Natural killer cell (primary cell): ENCODE measurements at places on chromosomes 5 and 9. TPM values are rescaled to one million over a fixed set of nuclear protein-coding genes. Genes with fewer than 3 reads are reported as not detected.

Gene SLC46A2
- total RNA-seq, result 0.64 TPM

GRCh38 chr5:132065951-132066701 is 5.7 kb downstream of the IL3 start:
- no peak overlapping the region for H3K27ac ChIP-seq
- no peaks in the 10 kb centered on the region for H3K27me3 ChIP-seq
- no peak overlapping the region for H3K4me3 ChIP-seq
- no peaks in the 10 kb centered on the region for H3K36me3 ChIP-seq

DNA sequence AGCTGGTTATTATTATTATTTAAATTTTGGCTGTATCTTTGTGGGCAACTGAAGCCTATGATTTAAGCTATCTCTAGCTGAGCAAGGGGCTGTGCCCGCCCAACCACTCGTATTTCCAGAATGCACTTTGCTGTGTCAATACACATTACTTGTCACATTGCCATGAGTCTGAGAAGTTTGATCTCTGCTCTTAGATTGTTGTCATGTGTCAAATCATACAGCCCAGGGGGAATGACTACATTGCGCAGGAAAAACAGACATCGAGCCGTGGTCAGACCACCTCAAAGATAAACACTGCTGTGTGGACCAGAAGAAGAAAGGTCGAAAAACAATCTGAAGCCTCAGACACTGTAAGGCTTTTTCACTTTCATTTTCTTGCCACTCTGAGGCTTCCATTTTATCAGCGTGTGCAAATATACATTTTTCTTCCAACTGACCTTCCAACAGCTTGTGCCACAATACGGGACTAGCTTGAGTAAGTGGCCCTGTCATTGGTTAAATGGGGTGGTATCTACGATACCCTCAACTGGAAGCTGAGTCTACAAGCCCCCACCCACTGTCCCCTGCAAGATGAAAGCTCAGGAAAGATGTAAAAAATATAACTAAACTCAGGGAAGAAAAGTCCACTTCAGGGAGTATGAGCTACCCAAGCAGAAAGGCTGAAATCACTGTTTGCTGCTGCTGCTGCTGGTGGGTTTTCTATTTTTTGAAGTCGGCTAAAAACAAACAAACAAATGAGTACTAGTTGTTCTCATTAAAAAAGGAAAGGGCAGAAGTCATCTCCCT is 603.0 kb downstream of the BNC2 start:
- H3K27ac ChIP-seq, result no peak overlapping the region
- H3K4me1 ChIP-seq, result no peaks in the 10 kb centered on the region
- no peak for DNase-seq
- no peak overlapping the region for H3K4me3 ChIP-seq
- H3K36me3 ChIP-seq, result no peaks in the 10 kb centered on the region
- no peaks in the 10 kb centered on the region for H3K27me3 ChIP-seq

DNA sequence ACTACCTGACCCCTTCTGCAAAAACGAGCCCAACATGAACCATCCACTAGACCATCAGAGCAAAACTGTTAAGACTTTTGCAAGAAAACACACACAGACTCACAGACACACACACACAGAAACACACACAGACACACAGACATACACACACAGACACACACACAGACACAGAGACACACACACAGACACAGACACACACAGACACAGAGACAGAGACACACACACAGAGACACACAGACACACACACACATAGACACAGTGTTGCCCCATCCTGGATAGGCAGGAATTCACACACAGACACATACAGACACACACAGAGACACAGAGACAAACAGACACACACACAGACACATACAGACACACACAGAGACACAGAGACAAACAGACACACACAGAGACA is 52.5 kb downstream of the NACC2 start:
- H3K4me1 ChIP-seq, result peaks cover 13% of the 10 kb centered on the region
- H3K27ac ChIP-seq, result no peak overlapping the region
- H3K36me3 ChIP-seq, result peaks cover 4% of the 10 kb centered on the region
- no peaks in the 10 kb centered on the region for H3K27me3 ChIP-seq
- H3K4me3 ChIP-seq, result no peak overlapping the region

DNA sequence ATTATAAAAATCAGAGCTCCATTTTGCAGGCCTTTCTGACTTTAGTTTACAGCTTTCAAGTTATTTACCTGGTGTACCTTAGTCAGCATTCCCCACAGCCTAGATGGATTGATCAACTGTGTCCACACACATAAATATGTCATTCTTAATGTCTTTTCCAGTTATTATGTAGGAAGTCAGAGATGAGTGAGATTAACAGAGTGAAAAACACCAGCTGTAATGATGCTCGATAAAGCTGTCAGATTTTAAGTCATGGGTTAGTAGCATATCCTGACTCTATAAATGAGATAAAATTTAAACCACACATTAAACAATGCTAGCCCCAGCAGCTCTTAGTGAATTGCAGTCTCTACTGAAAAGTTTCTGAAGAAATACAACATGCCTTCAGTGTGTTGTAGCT is 48.9 kb downstream of the NUDT12 start:
- no peaks in the 10 kb centered on the region for H3K4me1 ChIP-seq
- H3K4me3 ChIP-seq, result no peak overlapping the region
- DNase-seq, result no peak

- H3K4me1 ChIP-seq, result peaks cover 27% of the 10 kb centered on the region
- H3K36me3 ChIP-seq, result no peaks in the 10 kb centered on the region
- no peak for DNase-seq
- H3K27ac ChIP-seq, result no peak overlapping the region
- H3K27me3 ChIP-seq, result no peaks in the 10 kb centered on the region
- H3K4me3 ChIP-seq, result no peak overlapping the region
Measured at GRCh38 chr9:99185348-99185632, 36.5 kb downstream of the ALG2 start.

- DNase-seq, result no peak
- no peaks in the 10 kb centered on the region for H3K27me3 ChIP-seq
- no peak overlapping the region for H3K27ac ChIP-seq
- H3K4me1 ChIP-seq, result peaks cover 2% of the 10 kb centered on the region
Measured at GRCh38 chr5:175701797-175702196, 43.9 kb downstream of the HRH2 start.

Gene FBXL7
- total RNA-seq, result not detected

Gene GRIA1
- not detected for total RNA-seq

GRCh38 chr9:127360829-127361228 is 36.1 kb upstream of the SLC2A8 start:
- no peak overlapping the region for H3K4me3 ChIP-seq
- no peaks in the 10 kb centered on the region for H3K27me3 ChIP-seq
- peaks cover 11% of the 10 kb centered on the region for H3K4me1 ChIP-seq
- peak; percentile 14 for DNase-seq
- no peak overlapping the region for H3K27ac ChIP-seq
- H3K36me3 ChIP-seq, result no peaks in the 10 kb centered on the region

DNA sequence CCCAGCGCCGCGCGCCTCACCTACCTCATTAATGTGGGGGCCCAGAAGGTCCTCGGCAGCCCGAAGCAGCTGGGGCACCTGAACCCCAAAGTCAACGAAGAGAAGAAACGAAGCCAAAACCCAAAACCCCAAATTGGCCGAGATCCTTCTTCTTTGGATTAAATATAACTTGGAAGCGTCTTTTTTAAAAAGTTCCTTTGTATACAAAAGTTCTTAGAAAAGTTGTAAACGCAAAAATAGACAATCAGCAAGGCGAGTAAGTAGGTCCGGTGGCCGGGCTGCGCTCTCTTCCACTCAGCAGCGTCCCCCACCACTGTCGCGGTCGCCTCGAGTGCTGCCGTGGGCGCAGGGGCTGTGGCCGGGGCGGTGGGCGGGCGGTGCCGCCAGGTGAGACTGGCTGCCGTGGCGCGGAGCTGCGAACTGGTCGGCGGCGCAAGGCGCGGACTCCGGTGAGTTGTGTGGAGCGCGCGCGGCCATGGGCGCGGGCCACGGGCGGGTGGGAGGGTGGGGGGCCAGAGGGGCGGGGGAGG is 360 bp downstream of the KLF4 start:
- no peak for DNase-seq
- H3K4me3 ChIP-seq, result peak overlapping the region; percentile 42
- no peak overlapping the region for H3K27ac ChIP-seq
- no peaks in the 10 kb centered on the region for H3K36me3 ChIP-seq
- peaks cover 15% of the 10 kb centered on the region for H3K27me3 ChIP-seq

- DNase-seq, result no peak
- no peaks in the 10 kb centered on the region for H3K27me3 ChIP-seq
- H3K4me3 ChIP-seq, result no peak overlapping the region
- H3K27ac ChIP-seq, result no peak overlapping the region
- H3K36me3 ChIP-seq, result no peaks in the 10 kb centered on the region
Measured at GRCh38 chr9:90343366-90343765, 299.3 kb downstream of the DIRAS2 start.

GRCh38 chr5:15502208-15502607 is 2.2 kb downstream of the FBXL7 start:
- no peak overlapping the region for H3K4me3 ChIP-seq
- DNase-seq, result no peak
- H3K27me3 ChIP-seq, result peaks cover 10% of the 10 kb centered on the region

Gene ECM2
- not detected for total RNA-seq

DNA sequence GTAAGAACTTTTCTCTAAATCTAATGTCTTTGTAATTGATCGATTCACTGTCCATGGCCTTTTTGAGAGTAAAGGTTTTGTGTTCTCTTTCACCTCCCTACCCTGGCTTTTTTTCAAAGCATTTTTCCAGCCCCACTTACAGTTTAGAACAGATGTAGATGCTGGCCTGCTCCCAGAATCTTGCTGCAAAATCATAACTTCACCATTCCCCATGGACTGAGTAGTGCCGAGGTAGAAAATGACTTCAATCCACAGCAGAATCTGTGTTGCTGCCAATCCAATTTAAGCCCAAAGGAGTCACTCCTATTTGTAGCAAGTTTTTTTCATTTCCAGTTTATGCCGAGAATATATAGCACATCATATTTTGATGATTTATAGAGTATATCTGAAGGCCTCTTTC is 46.5 kb upstream of the CEMIP2 start:
- H3K4me3 ChIP-seq, result no peak overlapping the region
- H3K36me3 ChIP-seq, result no peaks in the 10 kb centered on the region
- peaks cover 4% of the 10 kb centered on the region for H3K4me1 ChIP-seq
- DNase-seq, result no peak
- H3K27ac ChIP-seq, result no peak overlapping the region

DNA sequence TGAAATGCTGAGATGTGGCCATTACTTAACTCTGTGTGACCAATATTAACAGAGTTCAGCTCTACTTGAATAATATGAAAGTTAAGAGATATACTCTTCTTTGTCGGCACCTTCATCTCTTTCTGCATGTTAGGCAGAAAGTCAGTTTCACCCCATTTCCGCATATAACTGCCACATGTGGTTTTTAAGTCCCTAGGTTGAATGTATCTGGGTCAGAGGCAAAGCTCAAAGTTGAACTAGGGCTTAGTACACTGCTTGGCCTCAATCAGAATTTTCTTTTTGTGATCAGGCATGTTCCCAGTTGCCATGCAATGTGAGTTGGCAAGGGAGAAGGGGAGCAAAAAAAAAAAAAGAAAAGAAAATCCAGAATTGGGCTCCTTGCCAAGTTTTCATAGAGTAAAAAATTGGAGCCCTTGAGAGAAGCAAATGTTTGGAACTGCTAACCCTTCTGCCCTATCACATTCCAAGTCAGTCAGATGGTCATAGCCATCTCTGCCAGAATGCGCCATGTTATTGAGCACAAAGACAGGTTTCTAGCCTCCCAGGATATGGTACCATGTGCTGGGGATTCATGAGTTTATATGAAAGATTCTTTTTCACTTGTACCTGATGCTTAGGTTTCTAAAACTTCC is 251.2 kb upstream of the RORB start:
- H3K27ac ChIP-seq, result peak overlapping the region; percentile 85
- DNase-seq, result no peak

GRCh38 chr9:77099388-77099787 is 77.9 kb upstream of the VPS13A start:
- H3K27ac ChIP-seq, result no peak overlapping the region
- no peaks in the 10 kb centered on the region for H3K27me3 ChIP-seq
- no peak overlapping the region for H3K4me3 ChIP-seq
- H3K4me1 ChIP-seq, result no peaks in the 10 kb centered on the region
- no peak for DNase-seq
- H3K36me3 ChIP-seq, result no peaks in the 10 kb centered on the region

DNA sequence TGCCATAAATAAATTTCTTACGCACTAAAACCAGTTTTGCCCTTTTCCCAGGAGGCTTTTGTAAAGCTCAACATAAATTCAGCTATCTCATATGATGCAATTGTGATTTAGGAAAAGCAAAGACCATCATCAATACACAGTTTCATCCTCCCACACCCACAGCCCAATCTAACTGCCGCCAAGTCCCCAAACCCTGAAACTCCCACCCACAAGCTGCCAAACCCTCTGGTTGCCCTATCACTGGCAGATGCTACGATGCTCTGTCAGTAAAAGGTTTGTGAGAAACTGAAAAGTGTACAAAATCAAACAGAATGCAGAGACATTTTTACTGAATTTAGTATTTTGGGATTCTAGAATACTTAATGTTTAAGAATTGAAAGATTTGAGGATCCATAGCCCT is 42.8 kb upstream of the NR4A3 start:
- H3K4me3 ChIP-seq, result no peak overlapping the region
- DNase-seq, result no peak
- no peaks in the 10 kb centered on the region for H3K27me3 ChIP-seq
- H3K36me3 ChIP-seq, result no peaks in the 10 kb centered on the region
- H3K4me1 ChIP-seq, result peaks cover 3% of the 10 kb centered on the region

DNA sequence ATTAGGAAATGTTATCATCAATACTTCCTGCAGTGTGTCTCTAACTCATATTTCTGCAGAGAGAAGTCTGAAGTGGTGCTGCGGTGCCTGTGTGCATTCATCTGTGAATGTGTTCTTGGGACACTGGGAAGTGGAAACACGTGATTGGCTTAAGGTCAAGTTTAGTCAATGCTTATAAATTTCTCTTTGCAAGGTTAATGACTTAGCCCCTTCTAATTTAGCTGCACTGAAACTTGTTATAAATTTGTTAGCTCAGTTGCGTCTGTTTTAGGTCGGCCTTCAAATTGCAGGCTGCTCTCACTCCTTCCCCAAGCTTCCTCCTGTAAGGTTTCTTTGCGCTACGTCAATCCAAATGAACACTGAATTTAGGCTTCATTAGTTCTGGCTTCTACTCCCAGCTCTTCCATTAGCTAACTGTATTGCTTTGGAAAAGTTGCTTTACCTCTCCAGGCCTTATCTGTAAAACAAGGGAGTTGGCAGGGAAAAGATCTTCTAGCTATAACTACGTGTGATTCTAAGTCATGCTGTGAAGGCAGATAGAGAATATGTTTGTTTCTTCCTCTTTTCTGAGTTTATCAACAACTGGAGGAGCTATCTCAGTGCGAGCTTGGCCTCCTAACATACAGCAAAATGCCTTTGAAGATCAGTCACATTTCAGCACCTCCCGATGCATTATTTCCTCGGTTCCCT is 341.8 kb downstream of the NFIB start:
- H3K4me1 ChIP-seq, result no peaks in the 10 kb centered on the region
- H3K4me3 ChIP-seq, result no peak overlapping the region
- no peak for DNase-seq
- no peaks in the 10 kb centered on the region for H3K27me3 ChIP-seq
- H3K27ac ChIP-seq, result no peak overlapping the region
- H3K36me3 ChIP-seq, result no peaks in the 10 kb centered on the region

- no peaks in the 10 kb centered on the region for H3K36me3 ChIP-seq
- no peak for DNase-seq
- no peaks in the 10 kb centered on the region for H3K4me1 ChIP-seq
- no peak overlapping the region for H3K4me3 ChIP-seq
- H3K27me3 ChIP-seq, result no peaks in the 10 kb centered on the region
Measured at GRCh38 chr5:39829441-39829840, 404.7 kb upstream of the DAB2 start.

Gene CTSV
- not detected for total RNA-seq

GRCh38 chr9:36897478-36897877 is 136.6 kb downstream of the PAX5 start:
- no peak overlapping the region for H3K4me3 ChIP-seq
- no peak overlapping the region for H3K27ac ChIP-seq
- no peak for DNase-seq
- H3K4me1 ChIP-seq, result no peaks in the 10 kb centered on the region

Gene SLIT3
- total RNA-seq, result 0.34 TPM
